Stimulated activated CD4-positive, alpha-beta T cell treated with anti-CD3 and anti-CD28 coated beads, Interleukin-12 subunit alpha, Interleukin-12 subunit beta, amount 100 ng/mL, for 4 hours (primary cell): ENCODE measurements at places on chromosomes 3 and 15.

DNA sequence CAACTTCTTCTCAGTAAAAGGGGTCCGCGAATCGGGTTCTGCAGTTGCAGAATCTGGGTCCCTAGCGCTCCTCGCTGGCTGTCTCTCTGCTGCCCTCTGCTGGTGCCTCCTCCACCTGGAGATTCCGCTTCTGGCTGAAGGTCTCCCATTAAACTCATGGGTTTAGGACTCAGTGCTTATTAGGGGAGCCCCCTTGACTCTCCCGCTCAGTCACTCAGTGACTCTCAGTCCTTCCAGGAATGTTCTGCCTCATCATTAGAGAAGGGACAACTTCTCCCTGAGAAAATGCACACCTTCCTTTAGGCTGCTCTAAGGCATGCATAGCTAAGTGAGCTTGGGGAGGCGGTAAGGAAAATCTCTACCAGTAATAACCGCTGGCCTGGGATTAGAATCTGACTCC is 7.1 kb downstream of the CPN2 start:
- DNase-seq: peak; percentile 75

GRCh38 chr15:74317820-74318375 is 49.5 kb downstream of the CYP11A1 start:
- no peak for DNase-seq

GRCh38 chr15:65100442-65100841 is 14.6 kb downstream of the UBAP1L start:
- DNase-seq: no peak

DNA sequence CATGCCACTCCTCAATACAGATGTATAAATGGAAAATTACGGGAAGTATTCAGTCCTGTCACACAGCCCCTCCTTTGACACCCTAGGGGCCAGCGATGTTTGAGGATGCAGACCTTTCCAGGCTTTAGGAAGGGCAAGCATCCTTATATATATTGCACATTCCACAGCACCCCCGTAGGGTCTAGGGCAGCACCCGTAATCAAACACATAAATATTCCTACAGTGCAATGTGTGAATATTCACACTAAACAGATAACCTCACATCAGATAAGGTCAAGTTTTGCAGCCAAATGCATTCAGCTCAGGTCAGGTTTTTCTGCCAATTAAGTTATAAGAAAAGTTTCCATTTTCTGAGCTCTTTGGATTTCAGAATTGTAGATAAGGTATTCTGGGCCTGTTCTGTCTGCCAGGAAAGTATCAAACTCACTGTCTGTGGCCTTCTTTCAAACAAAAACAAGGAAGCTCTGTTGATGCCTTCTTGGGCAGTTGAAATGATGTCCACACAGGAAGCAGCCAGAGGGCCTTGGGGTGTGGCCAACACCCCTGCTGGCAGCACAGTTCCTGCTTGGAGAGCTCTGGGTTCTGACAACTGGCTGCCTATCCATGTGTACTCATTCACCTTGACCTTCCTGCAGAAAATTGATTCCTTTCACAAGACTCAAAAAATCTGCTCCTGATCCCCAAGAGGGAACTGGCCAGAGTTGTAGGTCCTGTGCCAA is 427.0 kb downstream of the NTRK3 start:
- DNase-seq: no peak

DNA sequence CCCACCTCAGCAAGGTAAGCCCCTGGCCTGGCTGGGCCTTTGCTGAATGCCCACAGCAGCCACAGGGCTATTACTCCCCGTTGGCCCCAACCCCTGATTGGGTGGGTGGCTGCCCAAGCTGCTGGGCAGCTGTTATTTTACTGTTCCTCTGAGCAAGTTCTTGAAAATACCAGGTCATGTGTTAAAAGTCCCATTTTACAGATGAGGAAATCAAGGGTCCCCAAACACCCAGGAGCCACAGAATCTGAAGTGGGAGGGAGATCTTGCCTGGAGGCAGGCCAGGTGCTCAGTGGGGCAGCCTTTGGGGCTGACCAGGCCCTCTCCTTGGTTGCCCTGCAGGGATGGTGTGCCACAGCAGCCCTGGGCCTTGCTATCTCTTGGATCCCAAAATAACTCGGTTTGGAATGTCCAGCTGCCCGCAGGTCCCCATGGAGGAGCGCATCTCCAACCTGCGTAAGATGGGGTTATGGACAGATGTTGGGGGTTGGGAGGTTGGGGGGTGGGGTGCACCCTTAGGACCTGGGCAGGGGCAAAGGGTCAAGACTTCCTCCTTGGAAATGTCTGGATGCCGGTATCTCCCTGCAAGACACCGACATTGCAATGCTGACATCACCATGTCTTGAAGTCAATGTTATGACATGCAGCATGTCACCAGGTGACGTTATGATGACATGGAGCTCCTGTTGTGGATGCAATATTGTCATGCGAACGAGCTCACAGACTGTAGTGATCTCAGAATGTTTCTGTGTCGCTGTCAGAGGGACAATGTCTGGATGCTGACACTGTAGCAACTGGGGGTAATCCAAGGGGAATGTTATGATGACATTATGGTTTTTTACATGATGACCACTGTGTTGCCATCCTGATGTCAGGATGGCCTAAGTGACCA is 13.3 kb upstream of the CSPG4 start:
- no peak for DNase-seq

- no peak for DNase-seq
Measured at GRCh38 chr3:66588340-66588847, 87.6 kb upstream of the LRIG1 start.

GRCh38 chr15:77768521-77769078 is 135.9 kb upstream of the LINGO1 start:
- no peak for DNase-seq

DNA sequence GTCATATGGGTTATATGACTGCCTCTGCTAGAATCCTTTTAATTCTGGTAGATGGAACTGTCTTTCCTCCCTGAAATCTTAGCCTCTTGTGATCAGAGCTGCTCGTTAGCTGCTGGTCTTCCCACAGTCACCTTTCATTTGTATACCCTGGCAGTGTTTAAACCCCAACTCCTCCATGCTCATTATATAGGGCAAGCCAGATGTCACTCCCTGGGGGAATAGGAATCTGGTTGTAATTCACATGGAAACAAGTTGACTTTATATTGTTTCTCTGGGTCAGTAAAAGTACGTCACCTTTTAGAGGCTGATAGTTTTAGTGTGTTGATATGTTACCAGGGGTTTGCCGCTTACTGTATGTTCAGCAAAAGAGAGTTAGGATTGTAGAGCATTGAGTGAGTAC is 103.5 kb downstream of the ITPR1 start:
- no peak for DNase-seq

- DNase-seq: no peak
Measured at GRCh38 chr15:48096813-48097212, 24.0 kb upstream of the SLC24A5 start.
